ENCODE measurements at places on chromosomes 2 and 18.

DNA sequence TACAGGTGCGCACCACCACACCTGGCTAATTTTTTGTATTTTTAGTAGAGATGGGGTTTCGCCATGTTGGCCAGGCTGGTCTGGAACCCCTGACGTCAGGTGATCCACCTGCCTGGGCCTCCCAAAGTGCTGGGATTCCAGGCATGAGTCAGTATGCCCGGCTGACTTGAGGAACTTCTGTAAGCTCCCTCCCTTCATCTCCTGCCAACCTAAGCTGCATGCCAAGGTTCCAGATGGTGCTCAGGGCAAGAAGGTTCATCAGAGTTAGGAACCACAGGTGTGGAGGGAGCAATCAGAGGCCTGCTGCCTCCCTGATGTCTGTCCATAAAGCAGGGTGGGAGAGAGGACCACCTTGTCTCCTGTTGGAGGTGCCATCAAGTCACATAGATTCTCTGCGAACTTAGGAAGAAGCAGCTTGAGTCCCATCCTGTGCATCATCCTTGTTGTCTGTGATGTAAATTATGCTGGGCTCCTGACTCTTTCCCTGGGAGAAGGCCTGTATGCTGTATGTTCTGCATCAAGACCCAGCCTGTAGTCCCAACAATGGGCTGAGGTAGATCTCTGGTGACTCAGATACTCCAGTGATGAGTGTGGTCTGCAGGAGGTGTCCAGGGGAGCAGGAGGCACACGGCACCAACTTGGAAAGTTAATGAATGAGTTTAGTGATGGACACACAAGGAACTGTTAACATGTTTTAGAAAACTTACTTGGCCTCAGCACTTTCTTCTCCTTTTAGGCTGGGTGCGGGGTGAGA is 53.1 kb downstream of the TMEM17 start:
- DNase-seq = no peak

DNA sequence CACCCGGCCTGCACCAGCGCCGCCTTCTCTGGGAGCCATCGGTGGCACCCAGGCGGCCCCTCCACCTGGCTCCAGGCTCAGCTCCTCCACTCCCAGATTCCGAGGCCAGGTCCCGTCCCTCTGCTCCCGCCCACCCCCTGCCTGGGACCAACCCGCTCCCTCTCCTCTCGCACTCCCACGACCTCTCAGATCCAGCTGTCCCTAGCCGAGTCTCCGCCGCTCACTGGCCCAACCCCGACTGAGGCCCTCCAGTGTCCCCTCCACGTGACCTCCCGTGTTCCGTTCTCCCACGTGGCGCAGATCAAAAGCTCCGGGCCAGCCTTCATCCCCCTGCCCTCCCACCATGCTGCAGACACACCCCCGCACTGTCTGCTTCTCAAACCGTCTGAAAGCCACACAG is 14.4 kb upstream of the SALL3 start:
- no peak for DNase-seq

- no peak for DNase-seq
Observed at GRCh38 chr2:197875763-197876162, 71.4 kb downstream of the PLCL1 start.

DNA sequence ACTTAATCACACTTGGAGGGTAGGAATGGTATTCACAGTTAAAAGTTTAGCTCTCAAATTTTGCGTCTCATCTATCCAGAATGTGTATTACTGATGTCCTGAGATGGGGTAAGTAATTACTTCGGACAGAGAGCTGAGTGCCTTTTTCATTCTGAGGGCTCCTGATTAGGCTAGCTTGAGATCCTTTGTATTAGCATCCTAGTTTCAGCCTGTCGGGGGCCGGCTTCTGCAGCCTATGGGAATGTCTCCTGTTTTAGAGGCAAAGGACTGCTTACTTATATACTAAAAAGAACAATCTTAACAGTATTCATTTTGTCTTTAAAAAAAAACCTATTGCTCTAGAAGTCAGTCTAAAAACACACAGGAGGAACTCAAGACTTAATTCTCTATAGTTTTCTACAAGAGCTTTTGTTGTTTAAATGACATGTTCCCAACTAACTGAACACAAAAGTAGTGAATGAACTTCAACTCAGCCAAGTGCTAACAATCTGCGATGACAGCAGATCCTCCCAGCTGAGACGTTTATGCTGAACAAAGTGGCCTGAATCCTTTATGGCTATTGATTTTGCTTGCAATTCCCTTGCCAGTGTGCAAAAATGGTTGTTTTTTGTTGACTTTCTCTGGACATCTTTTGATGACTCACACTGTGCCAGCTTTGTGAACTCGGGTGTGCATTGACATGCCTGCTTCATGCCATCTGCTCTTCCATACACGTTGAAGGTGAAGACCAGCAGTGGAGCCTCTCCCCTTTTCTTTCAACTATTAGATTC is 118.7 kb downstream of the LYPD6B start:
- DNase-seq = no peak

DNA sequence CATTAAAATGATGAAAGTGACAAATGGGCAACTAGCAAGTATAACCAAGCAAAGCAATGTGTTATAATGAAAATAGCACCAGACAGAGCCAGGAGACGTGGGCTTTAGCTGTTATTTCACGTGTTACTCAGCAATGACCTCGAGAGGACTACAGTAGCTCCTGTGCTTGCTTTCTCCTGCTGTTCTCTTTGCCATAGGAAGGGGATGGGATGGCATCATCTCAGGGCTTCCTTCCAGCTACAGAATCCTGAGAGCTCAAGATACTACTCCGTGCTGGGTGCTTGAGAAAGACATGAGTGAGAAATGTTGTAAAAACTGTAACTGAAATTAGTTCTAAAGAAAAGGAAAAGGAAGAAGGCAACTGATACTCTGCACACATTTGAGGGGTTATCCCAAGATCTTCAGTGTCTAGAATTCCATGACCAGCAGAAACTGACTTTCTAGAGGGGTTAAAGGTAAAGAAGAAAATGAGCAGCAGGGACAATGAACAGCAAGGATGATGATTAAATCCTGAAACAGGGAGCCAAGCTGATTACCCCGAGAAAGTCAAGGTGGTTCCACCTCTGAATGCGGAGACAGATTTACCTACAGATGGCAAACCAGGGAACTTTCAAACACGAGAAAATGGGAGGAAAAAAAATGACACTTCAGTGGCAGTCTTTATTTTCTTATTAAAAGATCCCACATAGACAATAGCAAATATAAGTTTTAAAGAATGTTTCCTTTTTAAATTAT is 33.4 kb downstream of the GAREM1 start:
- no peak for DNase-seq

GRCh38 chr2:56185101-56185581 is 1.4 kb downstream of the CCDC85A start:
- no peak for DNase-seq

GRCh38 chr18:65221736-65222135 is 529.1 kb upstream of the CDH7 start:
- no peak for DNase-seq

- DNase-seq = no peak
Observed at GRCh38 chr2:178479275-178479616, 846 bp upstream of the FKBP7 start.

- no peak for DNase-seq
Observed at GRCh38 chr2:239729681-239730566, 295.2 kb downstream of the NDUFA10 start.

DNA sequence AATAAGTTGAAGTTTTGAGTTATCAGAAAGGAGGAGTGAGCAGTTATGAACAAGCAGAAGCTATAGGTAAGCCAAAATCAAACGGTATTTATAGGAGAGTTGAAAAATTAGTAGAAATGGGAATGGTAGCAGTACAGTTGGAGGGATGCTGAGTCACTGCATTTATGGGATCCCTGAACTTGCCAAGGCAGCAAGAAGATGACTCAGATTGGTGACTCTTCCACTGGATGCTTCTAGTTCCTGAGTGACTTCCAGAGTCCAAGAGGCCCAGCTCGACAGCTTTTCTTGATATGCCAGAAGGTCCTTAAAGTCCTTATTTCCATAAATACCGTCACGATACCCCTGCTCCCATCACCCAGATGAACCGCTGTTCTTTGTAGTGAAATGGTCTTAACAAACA is 31.1 kb upstream of the ACTR3 start:
- DNase-seq = no peak

DNA sequence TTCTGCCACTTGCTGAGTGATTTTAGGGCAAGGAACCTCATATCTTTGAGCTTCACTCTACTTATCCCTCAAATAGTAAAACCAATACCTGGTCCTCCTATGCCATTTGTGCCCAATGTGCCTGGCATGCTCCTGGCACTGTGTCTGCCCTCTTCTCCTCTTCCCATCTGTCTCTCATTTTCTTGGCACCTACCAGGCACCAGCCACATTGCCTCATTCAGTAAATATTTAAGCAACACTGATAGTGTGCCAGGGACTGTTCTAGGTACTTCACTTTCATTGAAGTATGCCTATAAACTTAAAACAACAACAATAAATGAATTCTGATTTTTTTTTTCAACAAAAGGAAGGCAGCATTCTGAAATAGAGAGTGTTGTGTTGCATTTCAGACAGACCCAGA is 15.1 kb upstream of the BOD1L2 start:
- DNase-seq = no peak

DNA sequence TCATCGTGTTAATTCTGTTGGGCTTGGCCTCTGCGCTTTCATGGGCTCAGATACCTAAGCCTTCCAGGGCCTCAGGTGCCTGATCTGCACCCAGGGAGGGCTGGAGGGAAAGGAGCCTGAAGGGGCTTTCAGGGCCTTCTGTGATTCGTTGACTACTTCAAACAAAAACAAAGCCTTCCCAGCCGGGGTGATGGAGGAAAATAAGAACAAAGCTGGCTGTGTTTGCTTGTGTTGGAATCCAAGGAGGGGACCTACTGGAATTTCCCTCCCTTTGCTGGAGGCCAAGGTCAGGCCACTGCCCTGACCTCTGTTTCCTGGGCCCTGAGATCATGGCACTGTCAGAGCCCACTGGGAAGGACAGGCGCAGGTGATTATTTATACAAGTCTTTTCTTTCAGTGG is 135.3 kb downstream of the KLHL29 start:
- DNase-seq = no peak

DNA sequence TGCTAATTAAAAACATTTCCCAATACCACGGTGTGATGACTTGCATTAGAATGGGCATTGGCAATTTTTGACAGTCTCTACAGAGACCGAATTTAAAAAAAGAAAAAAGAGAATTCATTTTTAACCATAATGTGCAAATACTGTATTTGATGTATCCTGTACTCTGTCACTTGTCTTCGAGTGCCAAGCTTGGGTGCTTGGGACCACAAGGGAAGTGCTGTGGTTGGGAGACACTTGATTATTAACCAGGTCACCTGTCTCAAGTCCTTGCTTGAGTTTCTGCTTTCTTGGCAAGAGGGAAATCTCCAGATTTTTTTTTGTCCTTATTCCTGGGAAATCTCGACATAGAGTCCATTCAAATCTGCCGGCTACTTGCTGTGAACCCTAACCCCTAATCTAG is 209.0 kb downstream of the MC4R start:
- no peak for DNase-seq

- no peak for DNase-seq
Observed at GRCh38 chr2:24538720-24539119, 47.7 kb downstream of the NCOA1 start.

DNA sequence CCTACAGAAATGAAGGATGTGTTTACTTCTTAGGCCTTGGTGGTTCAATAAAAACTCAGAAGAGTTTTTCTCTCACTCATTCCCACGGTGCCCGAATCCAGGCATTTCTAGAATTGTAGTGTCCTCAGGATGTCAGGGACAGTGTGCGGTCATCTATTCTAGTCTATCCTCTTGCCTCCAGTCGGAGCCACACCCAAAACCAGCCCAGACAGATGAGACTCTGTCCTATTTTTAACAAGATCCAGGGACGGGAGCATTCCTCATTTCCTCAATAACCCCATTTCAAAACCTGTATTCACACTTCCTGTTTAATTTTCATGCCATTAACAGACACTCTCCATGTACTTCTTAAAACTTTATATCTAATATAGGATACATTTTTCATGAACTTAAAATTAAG is 11.6 kb upstream of the RBMS1 start:
- no peak for DNase-seq

DNA sequence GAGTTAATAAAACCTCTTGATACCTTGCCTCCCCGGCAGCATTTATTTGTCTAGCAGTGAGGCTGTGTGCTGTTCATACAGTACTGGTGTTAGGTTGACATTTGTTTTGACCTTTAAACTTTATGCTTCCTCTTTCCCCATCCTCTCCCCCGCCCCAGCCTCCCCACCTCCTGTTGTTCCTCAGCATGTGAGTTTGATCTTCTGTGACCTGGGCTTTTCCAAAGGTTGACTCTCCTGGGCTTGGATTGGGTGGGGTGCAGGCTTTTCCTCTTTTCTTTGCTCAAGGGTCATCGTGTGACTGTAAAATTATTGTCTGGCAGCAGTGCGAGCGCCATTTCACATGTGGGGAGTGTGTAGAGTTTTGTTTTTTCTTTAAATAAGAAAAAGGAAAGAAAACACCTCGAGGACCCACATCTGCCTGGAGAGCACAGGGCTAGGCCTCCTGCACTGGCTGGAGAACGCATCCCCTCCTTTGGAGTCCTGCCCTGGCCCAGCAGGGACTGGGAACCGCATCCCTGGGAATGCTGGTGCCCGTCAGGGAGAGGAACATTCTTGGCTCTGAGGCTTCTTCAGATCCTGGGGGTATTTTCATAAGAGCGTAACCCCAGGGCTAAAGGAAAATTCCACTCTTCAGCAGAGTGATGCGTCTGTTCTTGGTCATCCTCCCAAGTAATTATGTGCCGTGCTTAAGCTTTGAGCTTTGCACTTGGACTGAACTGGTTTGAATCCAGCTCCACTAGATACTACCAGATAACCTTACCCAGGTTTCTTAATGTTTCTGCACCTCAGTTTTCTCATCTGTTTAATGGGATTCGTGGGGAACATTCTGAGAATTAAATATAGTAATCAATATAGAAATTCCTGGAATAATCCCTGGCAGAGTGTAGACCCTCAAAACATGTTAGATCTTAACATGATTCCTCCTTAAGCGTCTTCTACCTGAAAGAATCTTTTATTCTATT is 91.5 kb downstream of the SETBP1 start:
- DNase-seq = no peak

GRCh38 chr2:158339513-158339912 is 117.0 kb downstream of the CCDC148 start:
- no peak for DNase-seq

- DNase-seq = no peak
Observed at GRCh38 chr2:20670315-20671035, 3.5 kb downstream of the GDF7 start.

GRCh38 chr2:46385786-46386577 is 88.8 kb downstream of the EPAS1 start:
- DNase-seq = no peak

DNA sequence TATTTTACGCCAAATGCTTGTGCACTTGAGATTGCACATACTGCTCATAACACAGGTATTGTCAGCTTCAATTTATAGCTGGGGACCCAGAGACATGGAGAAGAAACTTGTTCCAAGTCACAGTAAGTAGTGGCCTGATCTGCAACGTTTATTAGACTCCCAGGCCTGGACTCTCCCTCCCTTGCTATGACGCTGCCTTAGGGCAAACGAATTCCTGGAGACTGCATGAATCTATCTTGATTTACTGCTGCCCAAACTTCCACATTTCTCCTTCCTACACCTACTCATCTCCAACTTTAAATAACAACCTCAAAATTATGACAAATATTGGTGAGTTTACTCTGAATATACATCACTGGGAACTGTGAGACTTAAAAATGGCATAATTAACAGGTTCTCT is 145.1 kb upstream of the CCDC195 start:
- no peak for DNase-seq

- DNase-seq = no peak
Observed at GRCh38 chr18:56903686-56904085, 243.2 kb upstream of the BOD1L2 start.

Measured in GM12878 (cell line).